ENCODE measurements at places on chromosomes 11 and 22.
A peak's percentile ranks its signal among the peaks of the same experiment; 100 is the strongest.

DNA sequence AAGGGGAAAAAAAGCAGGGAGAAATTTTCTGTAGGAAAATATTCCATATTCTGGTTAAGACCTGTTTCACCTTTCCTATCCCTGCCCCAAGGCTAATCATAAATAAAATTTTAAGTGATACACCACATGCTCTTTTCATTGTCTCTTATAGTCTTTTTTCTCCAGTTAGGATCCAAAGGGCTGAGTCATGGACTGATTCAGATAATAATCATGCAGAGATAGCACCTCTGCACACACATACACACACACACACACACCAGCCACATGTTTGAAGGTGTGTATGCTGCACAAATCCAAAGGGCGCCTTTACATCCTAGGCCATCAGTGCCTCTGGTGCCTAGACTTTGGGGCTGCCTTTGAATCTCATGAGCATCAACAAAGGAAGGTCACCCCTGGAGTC lies 35.5 kb upstream of the CWF19L2 start:
- DNase-seq = no peak

DNA sequence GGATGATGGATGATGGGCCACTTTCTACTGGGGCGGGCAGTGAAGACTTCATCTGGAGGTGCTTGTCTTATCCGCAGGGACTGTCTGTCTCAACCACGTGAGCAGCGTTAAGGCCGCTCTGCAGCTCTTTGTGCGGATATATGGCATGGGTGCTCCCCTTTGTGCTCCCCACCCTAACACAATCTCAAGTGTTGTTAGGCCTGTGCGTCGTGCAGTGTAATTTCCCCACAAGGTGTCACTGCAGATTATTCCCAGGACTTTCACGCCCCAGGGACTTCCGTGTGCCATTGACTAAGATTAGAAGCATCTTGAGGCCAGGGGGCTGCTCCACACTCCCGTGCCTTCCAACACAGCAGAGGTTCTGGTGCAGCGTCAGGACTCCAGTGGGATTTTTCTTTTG lies 65.3 kb downstream of the TBC1D22A start:
- no peak for DNase-seq

DNA sequence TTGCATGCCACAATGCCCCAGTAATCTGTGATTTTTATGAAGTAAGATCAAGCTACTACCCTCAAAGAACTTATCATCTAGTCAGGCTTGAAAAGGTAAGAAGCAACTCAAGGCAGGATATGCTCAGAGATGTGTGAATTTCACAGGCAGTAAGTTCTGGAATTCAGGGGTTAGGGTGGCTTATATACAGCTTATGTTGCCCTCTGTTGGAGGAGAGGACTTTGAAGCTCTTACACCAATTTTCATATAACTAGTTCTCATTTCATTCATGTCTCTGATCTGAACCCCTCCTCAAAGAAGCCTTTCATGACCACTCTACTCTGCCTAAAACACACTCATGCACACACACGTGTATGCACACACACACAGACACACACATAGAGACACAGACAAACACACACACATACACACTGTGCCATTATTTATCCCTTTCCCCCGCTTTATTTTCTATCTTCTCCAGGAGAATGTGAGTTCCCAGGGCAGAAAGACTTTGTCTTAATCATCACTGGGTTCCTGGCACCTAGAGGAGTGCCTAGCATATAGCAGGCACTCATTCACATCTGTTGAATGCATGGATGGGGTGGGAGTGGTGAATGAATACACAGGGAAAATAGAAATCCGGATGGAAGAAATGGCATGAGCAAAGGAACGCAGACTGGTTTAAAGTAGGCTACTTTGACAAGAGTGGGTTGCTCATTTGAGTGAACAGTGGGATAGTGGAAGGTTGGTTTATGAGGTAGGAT lies 220.7 kb upstream of the ZBED5 start:
- DNase-seq = peak; percentile 4

GRCh38 chr11:130721023-130721681 lies 195.1 kb downstream of the SNX19 start:
- DNase-seq = no peak

GRCh38 chr11:8066036-8066910 lies 14.7 kb upstream of the TUB start:
- no peak for DNase-seq

- no peak for DNase-seq
These were observed 12.0 kb downstream of the MARK2 start for GRCh38 chr11:63850920-63851319.

GRCh38 chr11:119389611-119390254 lies 8.2 kb upstream of the USP2 start:
- DNase-seq = peak; percentile 47

DNA sequence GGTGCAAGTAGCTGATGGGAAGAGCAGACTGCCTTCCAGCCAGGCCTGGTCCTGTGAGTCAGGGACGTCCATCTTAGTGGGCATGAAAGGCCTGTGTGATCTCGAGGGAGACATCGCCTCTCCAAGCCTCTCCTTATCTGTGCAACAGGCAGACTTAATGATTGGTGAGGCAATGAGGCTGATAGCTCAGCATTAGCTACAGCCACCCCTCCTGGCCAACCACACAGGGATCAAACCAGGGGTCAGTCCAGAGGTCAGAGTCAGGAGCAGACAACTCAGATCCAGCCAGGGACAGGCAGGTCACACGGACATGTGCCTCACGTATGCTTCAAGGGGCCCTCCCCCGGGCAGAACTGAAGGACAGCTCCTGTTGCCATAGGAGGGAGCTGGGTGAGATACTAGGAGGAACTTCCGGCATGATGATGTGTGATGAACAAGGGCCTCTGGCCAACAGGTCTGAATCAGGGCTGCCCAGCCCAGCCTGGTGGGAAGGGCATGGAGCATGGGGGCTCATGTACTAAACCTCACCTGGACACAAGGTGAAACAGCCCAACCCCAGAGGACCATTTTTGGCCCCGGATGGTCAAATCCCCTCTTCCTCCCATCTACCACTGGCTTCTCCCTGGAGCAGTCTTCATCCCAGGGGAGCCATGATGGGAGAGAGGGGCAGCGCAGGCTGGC lies 2.8 kb upstream of the APOC3 start:
- DNase-seq = no peak

GRCh38 chr11:70871881-70872280 lies 380.5 kb downstream of the SHANK2 start:
- no peak for DNase-seq

DNA sequence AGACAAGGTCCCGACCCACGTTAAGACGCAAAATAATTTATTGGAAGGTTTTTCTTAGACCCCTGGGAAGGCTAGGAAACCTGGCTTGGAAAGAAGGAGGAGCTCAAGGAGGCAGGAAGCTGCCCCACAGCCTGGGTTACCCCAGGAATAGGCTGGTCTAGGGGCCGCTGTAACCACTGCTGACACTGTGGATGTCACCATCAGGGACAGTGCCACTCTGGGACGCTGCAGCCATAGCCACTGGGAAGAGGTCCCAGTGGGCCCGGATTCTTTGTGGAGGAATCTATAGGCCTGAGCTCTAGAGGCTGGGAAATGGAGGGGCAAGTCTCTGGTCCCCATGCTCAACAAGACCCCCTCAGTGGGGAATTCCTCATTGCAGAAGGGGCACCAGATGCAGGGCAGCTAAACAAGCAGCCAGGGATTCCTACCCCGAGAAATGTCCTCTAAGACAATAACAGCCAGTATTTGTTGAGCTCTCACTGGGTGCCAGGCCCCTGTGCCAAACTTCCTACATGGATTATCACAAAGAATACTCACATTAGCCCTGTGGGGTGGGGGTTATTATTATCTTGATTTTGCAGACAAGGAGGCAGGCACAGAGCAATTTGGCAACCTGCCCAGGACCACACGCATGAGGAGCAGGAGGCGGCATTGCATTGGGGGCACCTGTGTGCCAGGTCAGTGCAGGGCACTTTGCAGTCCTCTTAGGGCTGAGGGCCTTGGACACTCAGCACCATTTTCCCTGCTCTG lies 19.5 kb upstream of the CHKA start:
- peak; percentile 91 for DNase-seq

DNA sequence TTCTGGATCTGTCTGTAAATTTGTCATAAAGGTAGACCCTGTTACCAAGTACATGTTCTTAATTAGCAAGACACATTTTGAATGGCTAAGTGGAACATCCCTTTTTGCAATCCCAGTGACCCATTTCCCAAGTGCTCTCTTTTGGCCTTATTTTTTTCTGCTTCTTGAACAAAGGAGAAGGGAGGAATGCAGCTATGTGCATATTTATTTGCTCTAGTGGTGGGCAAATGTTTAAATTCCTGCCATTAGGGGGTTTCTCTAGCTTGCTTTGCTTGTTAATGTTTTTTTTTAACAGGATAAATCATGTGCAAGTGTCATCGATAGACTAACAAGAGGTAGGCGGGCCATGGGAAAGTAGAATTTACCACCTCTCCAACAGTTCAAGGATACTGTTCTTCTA lies 135.7 kb downstream of the COMMD9 start:
- DNase-seq = no peak

GRCh38 chr11:72641522-72642042 lies 32.6 kb downstream of the PDE2A start:
- DNase-seq = no peak

DNA sequence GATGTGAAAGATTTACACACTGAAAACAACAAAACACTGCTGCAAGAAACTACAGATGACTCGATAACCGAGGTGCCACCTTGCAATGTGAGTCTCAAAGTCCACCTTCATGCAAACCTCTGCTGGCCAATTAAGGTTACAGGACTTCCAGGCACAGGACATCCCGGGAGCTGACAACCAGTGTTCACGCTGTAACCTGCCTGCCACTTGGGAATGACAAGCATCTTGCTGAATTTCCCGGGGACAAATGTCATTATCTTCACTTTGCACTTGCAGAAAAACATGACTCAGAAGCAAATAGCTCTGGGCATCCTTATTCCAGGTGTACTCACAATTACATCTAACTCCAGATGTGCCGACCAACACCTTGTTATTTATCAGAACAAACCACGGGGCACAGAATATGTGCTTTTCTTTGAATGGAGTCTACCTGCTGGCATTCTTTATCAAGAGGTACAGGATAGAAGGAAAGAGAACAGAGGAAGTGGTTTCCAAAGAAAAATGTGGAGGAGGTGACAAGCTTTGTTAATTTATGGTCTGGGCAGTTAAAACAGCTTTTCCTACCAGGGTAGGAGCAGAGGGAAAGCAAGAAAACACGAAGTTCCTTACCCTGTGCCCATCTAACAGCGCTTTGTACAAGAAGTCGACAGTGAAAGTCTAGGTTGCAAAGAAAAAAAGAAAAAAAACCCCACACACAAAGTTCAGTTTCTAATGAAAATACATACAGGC lies 72.3 kb downstream of the SHANK2 start:
- DNase-seq = no peak

- DNase-seq = no peak
These were observed 20.8 kb upstream of the GAB2 start for GRCh38 chr11:78438298-78438975.

DNA sequence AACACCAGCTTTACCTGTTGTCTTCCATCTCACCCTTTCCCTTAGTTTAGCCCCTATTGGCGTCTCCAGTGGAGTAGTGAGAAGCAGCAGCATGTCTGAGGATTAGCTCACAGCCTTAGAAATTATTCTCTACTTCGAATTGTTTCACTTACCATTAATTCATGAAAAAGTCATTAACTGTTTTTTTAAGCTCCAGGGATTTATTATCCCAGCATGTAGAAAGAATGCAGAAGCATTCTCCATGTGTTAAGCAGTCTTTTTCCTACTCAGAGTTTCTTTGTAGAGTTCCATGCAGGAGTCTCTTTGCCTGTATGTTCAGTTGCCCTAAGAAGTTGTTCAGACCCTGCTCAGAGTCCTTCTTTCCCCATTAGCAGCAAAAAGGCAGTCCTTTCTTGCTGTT lies 137.9 kb upstream of the RASSF10 start:
- no peak for DNase-seq

- peak; percentile 79 for DNase-seq
These were observed 14.6 kb upstream of the MIAT start for GRCh38 chr22:26642465-26643417.

GRCh38 chr11:19946681-19947080 lies 213.6 kb downstream of the DBX1 start:
- no peak for DNase-seq

GRCh38 chr11:88313441-88313840 lies 24.1 kb downstream of the CTSC start:
- DNase-seq = no peak

- DNase-seq = no peak
These were observed 16.7 kb downstream of the MMP7 start for GRCh38 chr11:102513869-102514268.

GRCh38 chr11:47004595-47005033 lies 68.1 kb downstream of the CSTPP1 start:
- peak; percentile 97 for DNase-seq

- DNase-seq = peak; percentile 78
These were observed 38.7 kb upstream of the RCN1 start for GRCh38 chr11:32052215-32052614.

- no peak for DNase-seq
These were observed 64.7 kb downstream of the MAML2 start for GRCh38 chr11:96278039-96278897.

DNA sequence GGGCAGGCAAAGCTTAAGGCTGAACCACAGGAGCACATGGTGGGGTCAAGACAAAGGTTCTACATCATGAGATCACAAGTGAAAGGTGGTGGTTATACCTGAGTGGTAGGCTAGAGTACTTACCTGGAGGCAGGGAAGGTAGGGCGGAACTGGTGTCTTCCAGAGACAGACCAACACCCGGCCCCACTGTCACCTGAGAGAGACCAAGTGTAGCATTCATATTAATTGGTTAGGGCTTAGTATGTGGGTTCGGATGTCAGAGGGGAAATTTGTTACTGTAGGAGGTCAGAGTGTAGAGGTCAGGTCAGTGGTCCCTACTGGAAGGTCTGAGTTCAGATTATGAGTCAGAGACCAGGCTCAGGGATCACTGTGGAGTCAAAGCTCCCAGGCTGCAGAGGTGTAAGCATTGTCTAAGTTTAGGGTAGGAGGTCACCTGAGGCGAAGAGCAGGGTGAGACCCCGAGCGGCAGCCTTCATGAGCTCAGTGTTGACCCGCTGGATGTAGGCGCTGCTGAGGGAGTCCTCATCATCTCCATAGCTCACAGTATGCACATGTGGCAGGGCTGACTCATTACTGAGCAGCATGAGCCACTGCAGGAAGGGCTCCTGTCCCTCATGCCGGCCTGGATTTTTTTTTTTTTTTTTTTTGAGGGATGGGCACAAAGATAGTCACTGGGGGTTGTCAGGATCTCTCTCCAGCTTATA lies 3.2 kb downstream of the TPP1 start:
- no peak for DNase-seq

DNA sequence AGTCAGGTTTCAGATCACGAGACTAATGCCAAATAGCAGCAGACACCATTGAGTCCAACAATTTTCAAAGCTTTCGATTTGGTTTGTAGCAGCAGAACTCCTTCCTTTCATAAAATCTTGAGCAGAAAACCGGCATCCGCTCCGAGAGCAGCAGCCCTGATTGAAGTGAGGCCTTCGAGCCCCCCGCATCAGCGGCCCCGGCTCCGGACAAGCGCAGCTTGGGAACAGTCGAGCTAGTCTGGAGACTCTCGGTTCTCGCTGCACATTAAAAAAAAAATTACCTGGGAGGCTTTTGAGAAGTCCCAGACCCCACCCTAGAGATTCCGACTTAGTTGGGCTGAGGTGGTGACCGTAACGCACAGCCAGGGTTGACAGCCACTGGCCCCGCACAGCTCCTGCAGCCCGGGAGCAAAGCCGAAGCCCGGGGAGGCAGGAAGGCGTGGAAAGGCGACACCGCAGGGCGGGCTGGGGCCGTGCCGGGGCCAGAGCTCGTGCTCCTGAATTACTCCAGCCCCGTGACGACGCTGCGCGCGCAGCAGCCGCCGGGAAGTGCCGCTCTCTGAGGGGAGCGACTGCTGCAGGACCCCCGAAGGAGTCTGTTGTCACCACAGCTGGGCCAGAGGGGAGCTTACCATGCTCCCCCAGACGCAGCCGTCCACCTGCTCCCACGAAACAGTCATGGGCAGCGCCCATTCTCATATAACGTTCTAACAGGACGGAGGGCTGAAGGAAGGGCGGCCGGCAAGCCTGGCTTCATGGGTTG lies 57.8 kb downstream of the SPATA19 start:
- DNase-seq = peak; percentile 2

Data from hematopoietic multipotent progenitor cell treated with erythropoietin and hydrocortisone succinate and interleukin-3 and kit ligand, for 6 days (in vitro differentiated cells).